ENCODE measurements at places on chromosomes 2 and 18.
A peak's percentile ranks its signal among the peaks of the same experiment; 100 is the strongest.

GRCh38 chr2:37156071-37156856 is 516 bp downstream of the EIF2AK2 start:
- no peak for DNase-seq

DNA sequence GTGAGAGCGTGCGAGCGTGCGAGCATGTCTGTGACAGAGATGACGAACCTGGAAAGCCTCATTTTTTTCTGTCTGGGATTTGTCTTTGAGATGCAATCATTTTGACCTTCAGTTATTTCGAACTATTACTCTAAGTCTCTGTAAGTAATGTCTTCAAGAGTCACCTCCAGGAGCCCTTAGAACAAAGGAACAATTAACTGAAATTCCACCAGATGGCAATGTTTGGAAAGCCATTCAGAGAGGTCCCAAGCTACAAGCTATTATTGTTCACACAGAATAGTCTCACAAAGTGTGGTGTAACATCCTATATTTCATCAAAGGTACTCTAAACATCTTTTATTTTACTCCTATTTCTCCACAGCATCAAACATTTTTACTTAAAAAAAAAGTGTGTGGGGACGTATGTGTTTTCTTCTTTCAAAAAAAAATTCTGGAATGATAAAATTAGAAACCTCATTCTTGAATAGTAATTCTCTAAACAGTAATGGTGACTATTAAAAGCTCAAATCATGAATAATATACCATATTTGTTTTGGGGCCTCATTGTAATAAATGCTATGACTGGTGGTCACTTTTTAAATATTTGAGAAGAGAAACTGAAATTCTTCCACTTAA is 35.1 kb upstream of the MAPRE2 start:
- DNase-seq = no peak

- no peak for DNase-seq
Measured at GRCh38 chr2:162159446-162159845, 7.4 kb upstream of the GCG start.

DNA sequence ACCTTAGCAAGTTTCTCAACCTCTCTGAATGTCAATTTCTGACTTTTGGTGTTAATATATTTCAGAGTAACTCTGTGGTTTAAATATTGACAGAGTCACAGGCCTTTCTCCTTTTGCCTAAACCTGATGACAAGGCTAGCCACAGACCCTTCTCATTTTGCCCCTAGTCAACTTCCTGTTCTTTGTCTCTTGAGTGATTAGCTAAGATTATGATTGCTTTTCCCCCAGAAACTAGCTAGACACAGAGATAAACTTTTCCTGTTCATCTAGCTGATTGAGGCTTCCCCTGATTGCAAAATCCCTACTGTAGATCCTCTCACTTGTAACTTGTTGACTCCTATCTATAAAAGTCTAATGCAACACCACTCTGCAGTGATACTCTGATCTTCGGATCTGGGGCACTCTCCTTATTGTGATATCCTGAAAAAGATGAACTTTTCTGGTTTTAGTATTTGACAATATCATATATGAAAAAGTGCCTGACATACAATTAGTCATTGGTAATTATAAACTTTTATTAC is 241.4 kb downstream of the ZNF385B start:
- DNase-seq = no peak

DNA sequence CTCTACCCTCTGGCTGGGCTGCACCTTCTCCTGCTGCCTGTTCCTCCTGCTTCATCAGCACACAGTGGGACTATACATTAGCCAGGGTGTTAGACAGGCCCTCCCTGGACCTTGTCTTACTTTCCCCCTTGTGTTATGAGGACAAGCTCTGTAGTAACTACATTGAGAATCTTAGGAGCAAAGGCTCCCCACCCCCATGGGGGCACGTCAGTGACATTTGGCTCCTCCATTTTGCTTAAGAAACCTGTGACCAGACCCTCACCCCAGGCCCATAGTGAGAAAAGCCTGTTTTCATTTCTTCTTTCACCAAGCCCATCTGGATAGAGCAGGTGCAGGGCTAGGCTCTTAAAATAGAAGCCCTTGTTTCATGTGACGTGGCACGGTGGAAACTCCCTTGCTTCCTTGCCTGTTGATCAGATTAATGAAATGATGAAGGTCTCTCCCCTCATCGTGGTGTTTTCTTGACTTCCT is 146.7 kb downstream of the RPIA start:
- no peak for DNase-seq

DNA sequence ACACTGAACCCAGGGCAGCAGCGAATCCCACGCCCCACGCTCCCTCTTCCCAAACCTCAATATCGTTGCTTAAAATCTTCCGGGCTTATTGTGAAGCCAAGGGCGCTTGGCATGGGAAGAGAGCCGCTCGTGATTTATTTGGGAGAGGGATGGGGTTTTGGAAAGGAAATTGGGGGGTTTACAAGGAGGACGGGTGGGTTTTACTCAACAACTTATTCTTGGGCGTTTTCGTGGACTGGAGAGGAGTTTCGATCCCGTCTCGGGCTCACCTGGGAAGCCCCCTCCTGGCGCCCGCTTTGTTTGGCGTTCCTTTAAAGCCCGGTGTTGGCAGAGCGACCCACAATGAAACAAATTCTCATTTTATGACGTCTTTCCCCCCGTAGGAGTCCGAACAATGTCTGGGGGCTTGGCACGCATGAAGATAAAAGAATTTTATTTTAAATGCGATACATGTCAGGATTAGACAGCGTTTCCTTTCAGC is 135.3 kb downstream of the INSIG2 start:
- DNase-seq = no peak

DNA sequence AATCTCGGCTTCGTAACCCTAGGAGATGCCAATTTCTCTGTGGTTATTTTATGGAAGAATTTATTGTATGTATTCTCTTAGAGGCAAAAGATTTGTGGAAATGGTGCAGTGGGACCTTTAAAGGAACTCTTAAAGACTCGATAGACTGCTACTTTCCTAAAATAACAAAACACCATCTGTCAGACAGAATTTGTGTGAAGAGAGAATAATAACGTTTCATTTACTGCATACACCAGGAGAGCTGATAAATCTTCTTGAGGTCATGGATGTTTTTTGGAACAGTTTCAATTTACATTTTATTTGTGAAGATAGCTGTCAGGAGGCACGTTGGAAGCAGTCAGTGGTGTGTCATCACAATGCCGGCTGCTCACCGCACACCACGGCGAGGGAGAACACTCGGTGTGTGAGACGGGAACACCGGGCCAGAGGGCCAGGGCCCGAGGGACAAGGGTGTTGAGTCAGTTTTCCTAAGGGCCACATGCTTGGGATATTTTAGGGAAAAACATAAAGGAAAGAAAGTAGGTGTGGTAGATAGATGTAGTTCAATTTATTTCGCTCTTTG is 1681.0 kb upstream of the DDX18 start:
- peak; percentile 17 for DNase-seq

GRCh38 chr2:239259603-239260298 is 141.1 kb downstream of the HDAC4 start:
- DNase-seq = peak; percentile 35

DNA sequence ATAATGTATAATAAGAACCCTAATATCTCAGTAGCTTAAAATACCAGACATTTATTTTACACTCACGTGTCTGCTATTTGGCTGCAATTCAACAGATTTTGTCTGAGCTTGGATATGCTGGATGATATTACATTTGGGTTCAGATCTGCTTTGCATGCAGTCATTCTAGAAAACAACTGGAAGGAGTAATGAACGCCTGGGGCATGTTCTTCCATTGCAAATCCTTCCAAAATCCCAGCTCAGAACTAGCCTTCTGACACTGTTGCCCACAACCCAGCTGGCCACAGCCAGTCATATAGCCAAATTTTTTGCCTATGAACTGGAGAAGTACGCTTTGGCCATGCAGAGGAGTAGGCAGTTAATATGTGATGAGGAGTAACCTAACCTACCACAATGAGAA is 597.8 kb upstream of the VRK2 start:
- no peak for DNase-seq

DNA sequence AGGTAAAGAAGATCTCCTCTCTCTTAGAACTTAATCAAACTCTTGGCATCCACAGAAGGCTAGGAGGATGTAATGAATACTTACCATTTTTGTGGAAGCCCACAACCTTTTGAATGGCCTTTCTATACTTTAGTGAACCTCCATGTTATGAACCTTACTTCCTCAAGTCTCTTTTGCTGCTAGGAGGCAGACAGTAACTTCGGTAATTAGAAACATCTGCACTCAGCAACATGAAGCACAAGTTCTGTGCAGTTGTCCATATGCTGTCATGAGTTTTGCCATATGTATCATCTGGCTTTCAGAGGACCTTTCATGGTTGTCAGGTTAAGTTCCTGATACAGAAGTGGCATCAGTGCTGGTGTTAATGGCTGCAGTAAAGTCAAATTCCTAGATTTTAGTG is 50.4 kb downstream of the PDK1 start:
- no peak for DNase-seq

DNA sequence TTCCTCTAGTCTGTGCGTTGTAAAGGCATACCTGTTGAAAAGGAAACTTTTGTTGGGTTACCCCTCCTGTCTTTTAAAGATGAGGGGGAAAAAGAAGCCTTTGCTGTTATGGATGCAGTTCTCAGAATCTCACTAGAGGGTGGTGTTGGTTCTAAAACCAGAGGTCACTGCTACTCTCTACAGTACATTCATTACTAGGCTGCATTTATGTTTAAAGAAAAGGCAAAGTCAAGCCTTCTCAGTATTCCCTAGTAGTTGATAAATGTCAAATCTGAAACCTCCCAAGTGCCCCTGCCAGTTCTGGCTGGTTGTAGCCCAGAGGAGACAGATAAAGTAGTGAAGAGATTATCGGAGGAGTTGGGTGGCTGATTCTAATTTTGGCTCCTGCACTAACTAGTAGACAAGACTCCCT is 1.4 kb upstream of the PLCL1 start:
- DNase-seq = no peak

- DNase-seq = no peak
Measured at GRCh38 chr2:163723881-163724280, 11.9 kb downstream of the FIGN start.

DNA sequence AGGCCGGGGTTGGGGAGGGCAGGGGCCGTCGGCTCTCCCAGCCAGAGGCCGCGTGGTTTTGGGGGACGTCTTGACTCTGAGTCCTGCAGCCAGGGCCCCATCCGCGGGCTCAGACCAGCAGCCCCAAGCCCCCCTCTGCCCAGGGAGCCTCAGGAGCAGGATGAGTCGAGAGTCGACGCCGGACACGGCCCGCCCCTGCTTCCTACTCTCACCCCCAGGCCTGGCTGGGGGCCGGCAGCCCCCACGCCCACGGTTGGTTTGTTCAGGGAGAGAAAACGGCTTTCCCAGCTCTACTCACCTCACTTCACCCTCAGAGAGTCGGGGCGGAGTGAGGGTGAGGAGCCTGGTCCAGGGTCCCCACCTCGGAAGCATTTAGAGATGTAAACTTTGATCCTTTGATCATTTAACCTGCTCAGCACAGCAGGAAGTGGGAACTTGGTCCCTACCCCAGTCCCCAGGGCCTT is 6.9 kb downstream of the SNORC start:
- no peak for DNase-seq

DNA sequence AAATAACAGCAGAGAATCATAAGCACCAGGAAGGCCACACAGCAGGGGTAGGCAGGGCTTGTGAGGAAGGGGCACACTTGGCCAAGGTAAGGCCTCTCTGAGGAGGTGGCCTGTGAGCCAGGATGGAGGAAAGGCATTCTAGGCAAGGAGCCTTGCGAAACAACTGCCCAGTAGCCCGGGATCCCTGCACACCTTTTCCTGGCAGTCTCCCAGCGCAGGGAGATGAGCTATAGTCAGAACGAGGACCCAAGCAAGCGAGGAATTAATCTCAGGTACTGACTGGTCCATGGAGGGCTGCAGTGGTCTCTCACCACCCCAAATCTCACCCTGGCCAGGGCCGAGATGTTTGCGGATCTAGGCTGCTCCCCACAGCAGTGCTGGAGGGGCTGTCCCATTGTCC is 64.9 kb upstream of the STPG4 start:
- DNase-seq = no peak

DNA sequence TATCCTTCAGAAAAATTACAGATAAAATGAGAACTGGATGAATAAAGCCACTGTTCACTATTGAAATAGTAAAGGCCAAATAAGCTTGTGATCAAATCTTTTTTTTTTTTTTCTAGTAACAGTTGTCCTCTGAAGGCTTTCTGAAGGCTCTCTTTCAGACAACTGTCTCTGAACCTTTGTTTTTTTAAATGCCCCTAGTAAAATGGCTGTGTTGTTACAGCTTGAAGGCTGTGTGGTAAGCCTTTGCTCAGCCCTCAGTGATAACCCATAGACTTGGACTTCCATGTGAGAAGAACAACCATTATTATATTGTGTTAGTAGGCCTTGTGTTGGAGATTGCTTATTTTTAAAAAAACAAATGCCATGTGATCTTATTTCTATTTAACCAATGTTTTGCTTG is 17.6 kb downstream of the FMNL2 start:
- no peak for DNase-seq

DNA sequence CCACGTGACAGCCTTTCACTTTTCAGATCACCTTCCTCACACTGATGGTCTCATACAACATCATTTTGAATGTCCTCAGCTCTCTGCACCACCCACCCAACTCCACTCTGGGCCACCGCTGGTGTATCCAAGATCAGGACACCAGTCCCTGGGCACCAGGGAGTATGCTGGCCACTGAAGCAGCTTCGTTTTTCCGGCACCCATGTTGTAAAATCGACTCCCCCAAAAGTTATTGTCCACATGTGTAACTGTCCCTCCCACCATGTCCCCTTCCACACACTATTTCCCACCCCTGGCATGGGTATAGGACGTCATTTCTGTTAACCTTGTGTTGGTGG is 96.4 kb downstream of the TGOLN2 start:
- DNase-seq = no peak

- DNase-seq = no peak
Measured at GRCh38 chr18:78323453-78324197, 656.0 kb upstream of the SALL3 start.

- no peak for DNase-seq
Measured at GRCh38 chr2:20989404-20989803, 54.5 kb downstream of the APOB start.

- DNase-seq = no peak
Measured at GRCh38 chr2:25481381-25482300, 139.9 kb upstream of the DNMT3A start.

- no peak for DNase-seq
Measured at GRCh38 chr2:146119586-146119985, 1599.7 kb upstream of the ZEB2 start.

DNA sequence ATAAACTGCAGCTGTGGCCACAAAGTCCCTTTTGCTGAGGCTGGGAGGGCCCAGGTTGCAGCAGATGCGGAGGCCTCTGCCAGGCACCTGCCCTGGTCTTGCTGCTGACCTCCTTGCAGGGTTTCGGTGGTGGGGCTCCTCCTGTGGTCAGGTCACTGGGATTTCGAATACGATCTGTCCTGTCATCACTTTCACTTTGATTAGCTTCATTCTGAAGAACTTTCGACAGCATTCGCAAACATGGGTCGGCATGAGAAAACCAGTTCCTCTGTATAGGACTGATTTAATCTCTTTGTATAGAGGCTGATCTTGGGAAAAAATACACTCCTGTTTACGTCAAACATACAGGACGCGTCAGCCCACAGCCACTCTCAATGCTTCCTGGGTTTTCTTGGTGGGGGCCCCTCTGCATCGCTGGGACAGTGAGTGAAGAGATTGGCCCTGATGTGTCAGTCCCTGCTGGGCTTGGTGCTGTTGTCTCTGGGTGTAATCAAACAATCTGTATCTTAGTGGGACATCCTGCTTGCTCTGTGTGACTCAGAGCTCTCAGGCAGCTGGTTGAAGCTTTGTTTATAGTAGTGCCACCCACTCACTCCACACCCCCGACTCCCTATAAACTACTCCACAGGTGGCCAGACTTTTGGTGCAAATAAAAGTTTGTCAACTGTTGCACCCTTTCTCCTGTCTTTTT is 209.4 kb upstream of the CXCR4 start:
- DNase-seq = no peak

GRCh38 chr2:10158681-10159080 is 36.1 kb downstream of the RRM2 start:
- no peak for DNase-seq

Measured in posterior cingulate gyrus (tissue), 11 donors.